Anterior cingulate cortex (tissue), 58 donors: ENCODE measurements at places on chromosomes 12 and 14.

- DNase-seq = no peak
These were observed 321.9 kb upstream of the RTL1 start for GRCh38 chr14:101225157-101226152.

- no peak for DNase-seq
These were observed 27.0 kb upstream of the FOXN3 start for GRCh38 chr14:89444044-89444443.

GRCh38 chr12:45773747-45774146 lies 44.2 kb downstream of the ARID2 start:
- DNase-seq = no peak

- DNase-seq = no peak
These were observed 74.4 kb downstream of the ALG10B start for GRCh38 chr12:38391007-38391406.

DNA sequence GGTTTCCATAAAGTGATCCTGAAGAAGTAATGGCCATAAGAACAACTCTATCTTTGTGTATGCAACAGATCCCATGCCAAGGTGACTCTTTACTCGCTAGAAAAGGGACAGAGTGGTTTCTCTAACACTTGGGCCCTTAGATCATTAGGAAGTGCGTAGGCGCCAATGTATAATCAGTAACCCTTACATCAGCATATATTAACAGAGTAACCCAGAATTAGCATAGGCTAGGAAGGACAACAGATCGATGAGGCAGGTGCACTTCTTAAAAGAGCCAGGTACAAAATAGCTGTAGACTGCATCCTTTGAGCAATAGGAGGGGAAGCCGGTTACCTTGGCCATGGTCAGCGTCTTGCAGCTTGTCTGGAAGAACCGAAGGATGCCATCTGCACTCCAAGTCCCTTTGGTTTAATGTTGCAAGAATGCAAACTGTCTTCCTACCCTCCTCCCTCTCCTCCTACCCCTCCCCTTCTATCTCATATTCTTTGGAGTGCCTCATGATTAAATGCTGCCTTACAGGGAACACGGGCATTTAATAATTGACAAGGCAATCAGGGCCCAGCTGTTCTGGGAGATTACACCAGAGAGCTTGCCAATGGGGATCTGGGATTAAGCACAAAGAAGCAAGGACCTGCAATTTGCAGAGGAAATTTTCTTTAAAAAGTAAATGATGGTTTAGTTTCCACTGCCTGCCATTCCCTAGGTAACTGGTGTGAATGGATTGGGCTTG lies 8.0 kb downstream of the GSG1 start:
- DNase-seq = no peak

DNA sequence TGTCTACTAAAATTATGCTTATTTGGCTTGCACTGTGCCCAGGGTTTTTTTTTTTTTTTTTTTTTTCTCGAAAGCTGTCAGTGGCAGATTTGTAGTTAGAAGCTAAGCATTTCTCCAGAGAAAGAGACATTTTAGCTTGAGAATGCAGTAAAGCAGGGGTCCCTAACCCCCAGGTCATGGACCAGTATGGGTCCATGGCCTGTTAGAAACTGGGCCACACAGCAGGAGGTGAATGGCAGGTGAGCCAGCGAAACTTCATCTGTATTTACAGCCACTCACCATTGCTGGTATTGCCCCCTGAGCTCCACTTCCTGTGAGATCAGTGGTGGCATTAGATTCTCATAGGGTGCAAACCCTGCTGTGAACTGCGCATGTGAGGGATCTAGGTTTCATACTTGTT lies 73.7 kb downstream of the TMTC2 start:
- DNase-seq = no peak

GRCh38 chr12:25894759-25895158 lies 63.7 kb upstream of the RASSF8 start:
- no peak for DNase-seq
